ENCODE measurements at places on chromosomes 16 and 17.

DNA sequence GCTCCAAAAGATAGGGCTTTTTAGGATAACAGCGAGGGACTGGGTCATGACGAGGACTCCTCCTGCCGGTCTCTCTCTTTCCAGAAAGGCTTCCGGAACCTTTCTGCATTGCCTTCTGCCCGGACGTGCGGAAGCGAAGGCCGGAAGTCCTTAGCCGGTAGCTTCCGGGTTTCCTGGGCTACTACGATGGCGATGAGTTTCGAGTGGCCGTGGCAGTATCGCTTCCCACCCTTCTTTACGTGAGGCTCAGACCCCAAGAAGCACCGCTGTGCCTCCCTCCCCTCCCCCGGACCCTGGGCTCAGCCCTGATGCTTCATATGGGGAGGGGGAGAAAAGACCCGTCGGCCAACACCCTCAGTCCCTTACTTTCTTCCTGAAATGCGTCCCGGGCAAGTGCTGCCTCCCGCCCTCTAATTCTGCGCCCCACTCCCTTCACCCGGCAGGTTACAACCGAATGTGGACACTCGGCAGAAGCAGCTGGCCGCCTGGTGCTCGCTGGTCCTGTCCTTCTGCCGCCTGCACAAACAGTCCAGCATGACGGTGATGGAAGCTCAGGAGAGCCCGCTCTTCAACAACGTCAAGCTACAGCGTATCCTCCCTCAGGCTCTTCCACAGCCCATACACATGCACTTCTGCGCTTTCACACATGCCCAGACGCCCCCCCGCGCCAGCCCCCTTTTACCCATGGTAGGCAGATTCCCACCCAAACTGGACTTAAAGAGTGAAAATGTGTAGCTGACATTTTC lies at the start of gene VPS25:
VPS25 (plus strand) TSS at position 160 of the 746 bp plus-strand sequence; CDS start at position 187, 27 bp downstream.
- DNase-seq: peak; percentile 56

DNA sequence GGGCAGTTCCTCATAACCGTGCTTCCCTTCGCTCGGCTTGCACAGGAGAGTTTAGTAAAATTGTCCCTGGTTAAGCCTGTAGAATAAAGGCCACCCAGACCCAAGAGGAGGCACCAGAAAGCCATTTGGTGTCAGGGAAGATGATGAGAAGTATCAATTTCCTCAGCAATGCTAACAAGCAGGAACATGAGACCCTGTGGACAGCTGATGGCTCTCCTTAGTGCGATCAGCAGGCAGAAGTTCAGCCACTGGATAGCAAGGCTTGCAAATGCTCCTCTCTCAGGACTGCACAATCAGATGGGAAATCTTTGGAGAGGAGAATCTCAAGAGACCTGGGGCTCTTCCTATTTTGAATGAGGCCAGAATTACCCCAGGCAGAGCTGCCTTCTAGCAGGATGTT lies 261.1 kb upstream of the DYNLRB2 start:
- DNase-seq: no peak

GRCh38 chr16:67346341-67346740 lies 19.7 kb downstream of the LRRC36 start:
- DNase-seq: no peak

- DNase-seq: no peak
Observed at GRCh38 chr16:58636466-58636865, 6.8 kb upstream of the CNOT1 start.

GRCh38 chr16:2883458-2883908 lies 468 bp downstream of the FLYWCH2 start:
- no peak for DNase-seq

DNA sequence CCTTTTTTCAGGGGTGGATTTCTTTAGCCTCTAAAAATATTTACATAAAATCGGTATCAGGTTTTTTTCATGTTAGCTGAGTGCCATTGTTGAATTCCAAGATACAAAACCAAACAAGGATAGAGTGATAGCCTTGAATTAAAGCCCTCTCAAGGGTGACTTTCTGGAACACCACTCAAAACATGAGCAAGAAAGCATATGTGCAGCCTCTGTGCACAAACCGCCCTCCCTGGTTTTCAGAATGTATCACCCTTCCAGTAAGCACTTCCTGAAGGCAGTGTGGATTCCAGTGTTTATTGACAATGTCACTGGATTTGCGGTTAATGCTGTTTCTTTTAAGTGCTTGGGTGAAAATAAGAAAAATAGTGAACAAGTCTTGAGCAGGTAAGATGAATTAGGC lies 597.7 kb downstream of the TMEM114 start:
- DNase-seq: no peak

- no peak for DNase-seq
Observed at GRCh38 chr16:86363057-86363490, 147.3 kb upstream of the FOXF1 start.

DNA sequence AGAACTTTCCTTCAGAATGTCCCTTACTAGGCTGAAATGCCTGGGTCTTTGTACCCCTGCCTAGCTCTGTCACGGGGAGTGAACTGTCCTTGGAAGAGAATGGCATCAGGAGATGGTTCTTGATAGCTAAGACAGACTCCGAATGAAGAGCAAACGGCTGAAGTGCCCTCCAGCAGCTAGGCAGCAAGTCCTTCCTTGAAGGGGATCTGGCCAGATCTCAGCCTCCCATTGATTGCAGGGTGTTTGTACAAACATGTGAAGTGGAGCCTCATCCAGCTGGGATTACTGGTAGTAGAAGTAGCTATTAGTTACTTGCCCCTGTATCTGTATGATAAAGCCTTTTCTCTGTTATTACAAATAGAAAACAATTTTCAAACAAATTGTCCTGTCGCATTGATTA lies 30.9 kb downstream of the LRRC36 start:
- DNase-seq: no peak

- no peak for DNase-seq
Observed at GRCh38 chr17:66564992-66565465, 262.6 kb downstream of the PRKCA start.

- DNase-seq: no peak
Observed at GRCh38 chr17:44353672-44354331, 8.7 kb downstream of the GRN start.

GRCh38 chr16:87149051-87149450 lies 168.1 kb downstream of the C16orf95 start:
- no peak for DNase-seq

- DNase-seq: no peak
Observed at GRCh38 chr17:73924909-73925186, 278.6 kb upstream of the RPL38 start.

GRCh38 chr16:65343556-65343955 lies 221.7 kb upstream of the CDH11 start:
- no peak for DNase-seq

DNA sequence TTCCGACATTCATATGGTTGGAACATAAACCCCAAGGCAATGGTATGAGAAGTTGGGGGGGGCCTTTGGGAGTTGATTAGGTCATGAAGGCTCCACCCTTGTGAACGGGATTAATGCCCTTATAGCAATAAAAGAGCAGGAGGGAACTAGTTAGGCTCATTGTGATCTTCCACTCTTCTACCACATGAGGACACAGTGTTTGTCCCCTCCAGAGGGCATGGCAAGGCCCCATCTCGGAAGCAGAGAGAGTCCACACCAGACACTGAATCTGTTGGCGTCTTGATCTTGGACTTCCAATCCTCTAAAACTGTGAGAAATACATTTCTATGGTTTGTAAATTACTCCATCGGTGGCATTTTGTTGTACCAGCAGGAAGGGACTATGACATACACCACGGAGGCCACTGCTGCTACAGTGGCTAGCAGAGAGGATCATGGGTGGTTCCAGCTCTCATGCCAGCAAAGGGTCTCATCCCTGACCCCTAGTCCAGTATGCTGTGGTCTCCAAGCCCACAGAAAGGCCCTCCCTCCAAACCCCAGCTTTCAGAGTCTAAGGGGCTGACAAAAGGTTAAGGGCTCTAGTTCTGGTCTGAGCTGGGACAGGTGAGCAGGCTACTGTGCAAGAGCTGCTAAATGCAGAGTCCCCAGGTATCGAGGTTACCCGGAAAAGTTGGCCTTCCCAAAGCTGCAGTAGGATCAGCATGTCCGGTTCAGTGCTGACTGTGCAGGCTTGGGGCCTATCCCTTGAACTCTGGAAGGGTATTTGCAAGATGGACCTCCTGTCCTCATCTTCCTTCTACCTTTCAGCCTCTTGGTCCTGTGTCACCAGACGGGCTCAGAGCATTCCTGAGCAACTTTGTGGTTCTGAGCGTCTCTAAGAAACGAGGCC lies 12.2 kb downstream of the CCR7 start:
- DNase-seq: no peak

DNA sequence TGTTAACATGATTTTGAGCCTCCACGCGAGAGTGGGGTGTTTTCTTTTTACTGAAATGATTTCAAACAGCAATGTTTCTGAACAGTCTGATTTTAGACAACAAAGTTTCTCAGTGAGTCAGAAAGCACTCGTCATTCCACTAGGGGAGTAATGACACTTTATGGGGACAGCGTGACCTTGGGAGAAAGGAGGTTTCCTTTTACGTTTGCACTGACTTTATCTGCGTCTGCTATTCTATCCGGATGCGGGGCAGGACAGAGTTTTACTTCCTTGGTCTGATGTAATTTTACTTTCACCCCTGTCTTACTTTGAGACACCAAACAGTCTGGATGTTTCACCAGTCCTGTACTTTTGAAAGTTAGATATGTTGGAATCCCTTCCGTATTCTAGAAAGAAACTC lies 20.7 kb downstream of the SLC47A1 start:
- DNase-seq: no peak

GRCh38 chr16:89344458-89344834 lies 126.9 kb downstream of the ZNF778 start:
- no peak for DNase-seq

DNA sequence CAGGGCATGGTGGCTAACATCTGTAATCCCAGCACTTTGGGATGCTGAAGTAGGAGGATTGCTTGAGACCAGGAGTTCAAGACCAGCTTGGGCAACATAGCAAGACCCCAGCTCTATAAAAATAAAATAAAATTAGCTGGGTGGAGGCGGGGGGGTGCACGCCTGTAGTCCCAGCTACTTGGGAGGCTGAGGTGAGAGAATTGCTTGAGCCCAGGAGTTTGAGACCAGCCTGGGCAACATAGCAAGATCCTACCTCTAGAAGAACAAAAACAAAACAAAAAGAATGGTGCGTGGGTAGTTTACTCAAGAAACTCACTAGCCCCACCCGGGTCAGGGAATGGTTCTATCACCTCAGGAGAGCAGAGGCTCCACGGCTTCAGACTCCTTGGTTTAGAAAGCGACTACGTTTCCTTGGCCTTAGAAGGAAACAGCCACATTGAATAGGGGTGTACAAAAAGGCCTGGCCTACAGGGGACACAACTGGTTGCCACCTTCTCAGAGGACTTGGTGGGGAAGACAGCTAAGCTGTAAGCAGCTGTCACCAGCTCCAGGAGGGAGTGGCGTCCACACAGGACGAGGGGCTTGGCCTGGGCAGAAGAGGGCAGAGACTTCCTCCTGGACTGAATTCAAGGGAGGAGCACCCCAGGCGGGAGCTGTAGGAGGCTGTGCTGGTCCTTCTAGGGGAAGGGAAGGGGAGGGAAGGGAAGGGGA lies 716 bp downstream of the TK1 start:
- DNase-seq: no peak

Data from activated CD4-positive, alpha-beta T cell treated with anti-CD3 and anti-CD28 coated beads, Interleukin-2, amount 50 U/mL, for 24 hours (primary cell).